H1 (cell line): ENCODE measurements at places on chromosomes 11 and 22. TPM values are rescaled to one million over a fixed set of nuclear protein-coding genes. Genes with fewer than 3 reads are reported as not detected.

PGR gene
- total RNA-seq, result 0.19 and 0.35 TPM in 2 replicates

SLC16A8 gene
- total RNA-seq, result not detected in 2 replicates

GRAMD1B gene
- total RNA-seq, result 21.2 and 22.4 TPM in 2 replicates

PRODH gene
- total RNA-seq, result 27.5 and 27.6 TPM in 2 replicates

OTOG gene
- 1.5 and 2.4 TPM in 2 replicates for total RNA-seq

GRCh38 chr22:43945632-43946383, 9.4 kb upstream of the SAMM50 start:
- H3K4me1 ChIP-seq, result no peaks in the 10 kb centered on the region
- no peaks in the 10 kb centered on the region for H3K27me3 ChIP-seq

GRCh38 chr11:129435499-129436245, 60.0 kb downstream of the BARX2 start:
- H3K27me3 ChIP-seq, result no peaks in the 10 kb centered on the region
- no peak overlapping the region for H3K4me3 ChIP-seq
- H3K27ac ChIP-seq, result no peak overlapping the region
- no peaks in the 10 kb centered on the region for H3K4me1 ChIP-seq
- H3K36me3 ChIP-seq, result no peaks in the 10 kb centered on the region

DNA sequence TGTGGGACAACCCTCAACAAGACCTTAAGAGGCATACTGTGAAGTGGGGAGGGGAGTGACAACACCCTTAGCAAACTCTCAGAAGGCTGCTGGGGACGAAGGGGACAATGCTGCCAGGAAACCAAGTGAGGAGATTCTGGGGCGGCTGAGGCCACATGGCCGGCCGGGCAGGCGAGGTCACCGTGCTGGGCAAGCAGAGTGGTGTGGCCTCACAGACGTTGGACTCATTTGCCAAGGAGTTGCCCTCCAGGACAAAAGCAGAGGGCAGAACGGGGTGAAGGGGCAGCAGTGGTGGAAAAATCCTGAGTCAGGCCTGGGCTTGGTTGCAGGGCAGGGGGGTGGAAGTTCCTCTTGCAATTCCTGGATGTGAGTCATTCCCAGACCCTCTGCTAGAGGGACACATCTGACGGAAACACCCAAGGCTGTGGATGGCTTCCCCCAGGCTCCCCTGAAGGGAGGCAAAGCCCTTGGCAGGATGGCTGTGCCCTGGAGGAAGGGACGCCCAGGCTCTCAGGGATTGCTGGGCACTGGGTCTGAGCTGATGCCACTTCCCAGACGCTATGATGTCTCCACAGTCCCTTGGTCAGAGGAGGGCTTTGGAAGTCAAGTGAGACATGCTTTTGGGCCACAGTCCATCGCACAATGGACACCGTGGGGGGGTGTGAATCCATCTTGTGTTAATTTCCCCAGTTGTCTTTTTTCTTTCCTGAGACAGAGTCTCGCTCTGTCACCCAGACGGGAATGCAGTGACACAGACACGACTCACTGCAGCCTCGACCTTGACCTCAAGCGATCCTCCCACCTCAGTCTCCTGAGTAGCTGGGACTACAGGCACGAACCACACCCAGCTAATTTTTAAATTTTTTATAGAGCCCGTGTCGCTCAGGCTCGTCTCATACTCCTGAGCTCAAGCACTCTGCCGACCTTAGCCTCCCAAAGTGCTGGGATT, 16.2 kb upstream of the SHANK3 start:
- DNase-seq, result no peak
- no peaks in the 10 kb centered on the region for H3K4me1 ChIP-seq
- no peak overlapping the region for H3K27ac ChIP-seq
- peaks cover 24% of the 10 kb centered on the region for H3K27me3 ChIP-seq

DNA sequence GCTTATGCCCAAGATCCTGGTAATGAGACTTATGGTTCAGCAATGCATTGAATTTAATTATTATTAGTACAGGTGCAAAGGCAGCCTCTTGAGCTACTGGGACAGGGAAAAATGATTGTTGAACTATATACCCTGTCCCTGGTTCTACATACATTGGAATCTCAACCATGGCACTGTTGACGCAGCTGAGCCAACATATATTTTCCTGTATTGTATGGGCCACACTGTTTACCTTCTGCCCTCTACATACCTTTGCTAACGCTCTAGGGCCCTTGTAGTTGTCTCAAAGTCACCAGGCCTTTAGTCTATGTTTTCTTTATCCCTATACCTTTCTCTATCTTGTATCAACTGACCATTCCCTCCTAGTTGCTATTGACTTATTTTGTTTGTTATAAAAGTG, 22.6 kb downstream of the KREMEN1 start:
- no peaks in the 10 kb centered on the region for H3K36me3 ChIP-seq
- no peak overlapping the region for H3K27ac ChIP-seq
- DNase-seq, result no peak
- no peaks in the 10 kb centered on the region for H3K27me3 ChIP-seq
- no peak overlapping the region for H3K4me3 ChIP-seq

DNA sequence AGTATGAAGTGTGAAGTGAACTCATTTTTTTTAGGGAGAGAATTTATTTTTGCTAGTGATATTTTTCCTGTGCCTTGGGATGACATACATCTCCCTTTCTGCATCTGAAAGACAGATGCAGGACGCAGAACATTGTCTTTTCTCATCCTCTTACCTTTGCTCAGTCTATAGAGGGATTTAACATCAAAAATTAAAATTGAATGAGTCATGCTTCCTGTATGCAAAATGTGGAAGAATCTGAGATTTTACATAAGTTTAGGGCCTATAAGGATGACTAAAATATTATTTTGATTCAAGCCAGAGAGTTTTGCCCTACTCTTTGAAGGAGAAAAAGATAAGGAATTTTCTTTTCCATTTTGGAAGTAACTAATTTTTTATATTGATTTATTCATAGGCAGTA, 27.3 kb downstream of the XRCC6 start:
- H3K36me3 ChIP-seq, result peaks cover 74% of the 10 kb centered on the region
- no peak overlapping the region for H3K4me3 ChIP-seq
- no peak for DNase-seq
- no peak overlapping the region for H3K27ac ChIP-seq
- no peaks in the 10 kb centered on the region for H3K4me1 ChIP-seq

GRCh38 chr11:119935349-119935925, 202.5 kb downstream of the TRIM29 start:
- H3K27me3 ChIP-seq, result no peaks in the 10 kb centered on the region
- peaks cover 22% of the 10 kb centered on the region for H3K4me1 ChIP-seq
- H3K36me3 ChIP-seq, result no peaks in the 10 kb centered on the region
- H3K4me3 ChIP-seq, result no peak overlapping the region

DNA sequence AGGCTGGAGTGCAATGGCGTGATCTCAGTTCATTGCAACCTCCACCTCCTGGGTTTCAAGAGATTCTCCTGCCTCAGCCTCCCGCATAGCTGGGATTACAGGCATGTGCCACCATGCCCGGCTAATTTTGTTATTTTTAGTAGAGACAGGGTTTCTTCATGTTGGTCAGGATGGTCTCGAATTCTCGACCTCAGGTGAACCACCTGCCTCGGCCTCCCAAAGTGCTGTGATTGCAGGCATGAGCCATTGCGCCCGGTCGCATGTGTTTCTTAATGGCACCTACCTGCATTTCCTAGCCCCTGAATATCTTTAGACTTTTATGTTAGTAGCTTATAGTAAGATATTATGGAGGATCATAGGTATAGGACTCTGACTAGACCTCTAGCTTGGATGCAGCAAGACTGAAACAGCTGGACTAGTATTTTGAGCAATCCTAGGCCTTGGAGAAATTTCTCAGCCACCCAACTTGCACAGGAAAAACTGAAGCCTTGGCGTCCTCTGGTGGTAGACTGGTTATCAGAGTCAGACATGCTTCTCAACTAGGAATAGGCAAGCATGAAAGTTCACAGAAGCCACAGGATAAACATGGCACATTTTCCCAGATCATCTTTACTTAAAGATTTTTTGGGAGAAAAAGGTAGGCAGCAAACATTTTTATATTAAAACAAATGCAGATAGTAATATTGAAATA, 22.7 kb upstream of the C1QTNF4 start:
- H3K36me3 ChIP-seq, result peaks cover 24% of the 10 kb centered on the region
- no peaks in the 10 kb centered on the region for H3K27me3 ChIP-seq
- no peaks in the 10 kb centered on the region for H3K4me1 ChIP-seq
- no peak overlapping the region for H3K4me3 ChIP-seq
- DNase-seq, result no peak

DNA sequence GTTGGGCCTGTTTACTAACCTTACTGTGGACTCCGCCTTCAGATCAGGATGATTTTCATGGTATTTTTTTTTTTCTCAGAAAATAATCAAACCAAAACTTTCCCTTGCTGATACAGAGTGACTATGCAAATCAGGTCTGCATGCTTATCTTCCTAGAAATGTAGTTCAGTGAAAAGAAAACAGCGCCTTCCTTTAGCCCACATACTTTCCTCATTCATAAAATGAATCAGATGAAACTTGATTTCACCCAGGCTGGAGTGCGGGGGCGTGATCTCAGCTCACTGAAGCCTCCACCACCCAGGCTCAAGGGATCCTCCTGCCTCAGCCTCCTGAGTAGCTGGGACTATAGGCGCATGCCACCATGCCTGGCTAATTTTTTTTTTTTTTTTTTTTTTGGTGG, 26.0 kb downstream of the ZNRF3 start:
- H3K4me3 ChIP-seq, result no peak overlapping the region
- no peaks in the 10 kb centered on the region for H3K36me3 ChIP-seq
- H3K4me1 ChIP-seq, result no peaks in the 10 kb centered on the region; the same call in 1 of the 2 replicates
- H3K27ac ChIP-seq, result no peak overlapping the region
- no peaks in the 10 kb centered on the region for H3K27me3 ChIP-seq

GRCh38 chr11:108958368-108959104, 293.7 kb downstream of the DDX10 start:
- no peaks in the 10 kb centered on the region for H3K4me1 ChIP-seq
- DNase-seq, result no peak
- no peaks in the 10 kb centered on the region for H3K36me3 ChIP-seq
- no peak overlapping the region for H3K27ac ChIP-seq
- H3K27me3 ChIP-seq, result no peaks in the 10 kb centered on the region

GRCh38 chr11:69703768-69704507, at the start of gene FGF19:
FGF19 (minus strand) TSS chr11:69704022; CDS start chr11:69703876, 146 bp downstream.
- H3K4me1 ChIP-seq, result peaks cover 11% of the 10 kb centered on the region
- H3K27me3 ChIP-seq, result no peaks in the 10 kb centered on the region
- DNase-seq, result no peak
- peak within 1 kb of the TSS; percentile 62 for H3K4me3 ChIP-seq
- 0 out of 2 replicates have a peak within 1 kb of the TSS, but pooled peaks have one; percentile 44 for H3K27ac ChIP-seq

- no peaks in the 10 kb centered on the region for H3K27me3 ChIP-seq
- H3K36me3 ChIP-seq, result no peaks in the 10 kb centered on the region
- H3K27ac ChIP-seq, result peak overlapping the region; percentile 69
- no peak for DNase-seq
- H3K4me1 ChIP-seq, result peaks cover 29% of the 10 kb centered on the region
- H3K4me3 ChIP-seq, result peak overlapping the region; percentile 24; the same call in 1 of the 2 replicates
Measured at GRCh38 chr11:131889146-131889577, 518.7 kb downstream of the NTM start.

DNA sequence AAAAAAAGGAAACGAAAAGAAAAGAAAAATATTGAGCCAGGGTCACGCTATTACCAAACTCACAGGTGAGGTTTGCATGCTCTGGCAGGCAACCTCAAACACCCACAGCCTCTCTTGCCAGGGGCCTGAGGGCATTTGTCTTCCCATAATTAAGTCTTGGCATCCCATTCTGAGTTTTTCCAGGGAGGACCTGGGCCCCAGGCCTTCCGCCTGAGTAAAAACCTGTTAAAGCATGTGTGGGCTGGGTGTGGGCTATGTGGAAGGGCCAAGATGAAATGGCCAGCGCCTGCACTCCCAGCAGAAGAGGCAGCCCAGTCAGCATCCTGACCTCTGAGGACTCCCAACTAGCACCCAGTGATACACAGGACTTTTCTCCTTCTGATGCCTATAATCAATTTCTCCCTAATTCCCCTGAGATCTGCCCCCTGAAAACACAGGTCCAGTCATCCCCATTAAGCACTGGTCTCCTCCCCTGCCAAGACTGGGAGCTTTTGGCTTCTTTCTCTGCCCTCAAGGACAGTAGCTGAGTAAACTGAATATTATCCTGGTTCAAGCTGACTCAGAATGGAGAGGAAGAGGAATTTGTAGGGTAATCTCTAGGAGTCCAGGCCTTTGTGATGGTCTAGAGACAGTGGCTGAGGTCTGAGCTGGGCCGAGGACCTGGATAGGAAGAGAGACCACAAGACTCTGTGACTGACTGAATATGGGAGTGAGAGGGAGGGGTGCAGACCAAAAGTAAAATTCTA, 35.6 kb upstream of the ACER3 start:
- H3K4me1 ChIP-seq, result peaks cover 3% of the 10 kb centered on the region
- no peaks in the 10 kb centered on the region for H3K27me3 ChIP-seq
- H3K27ac ChIP-seq, result no peak overlapping the region
- H3K36me3 ChIP-seq, result no peaks in the 10 kb centered on the region

DNA sequence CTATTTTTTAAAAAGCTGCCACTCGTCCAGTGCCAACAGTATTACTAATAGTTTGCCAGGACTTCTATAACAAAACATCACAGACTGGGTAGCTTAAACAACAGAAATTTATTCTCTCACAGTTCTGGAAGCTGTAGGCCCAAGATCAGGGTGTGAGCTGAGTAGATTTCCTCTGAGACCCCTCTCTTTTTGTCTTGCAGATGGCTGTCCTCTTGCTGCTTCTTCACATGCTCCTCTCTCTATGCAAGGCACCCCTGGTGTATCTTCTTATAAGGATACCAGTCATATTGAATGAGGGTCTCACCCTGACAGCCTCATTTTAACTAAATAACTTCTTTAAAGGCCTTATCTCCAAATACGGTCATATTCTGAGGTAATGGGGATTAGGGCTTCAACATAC, 390.9 kb downstream of the DLG2 start:
- H3K4me3 ChIP-seq, result no peak overlapping the region
- no peaks in the 10 kb centered on the region for H3K36me3 ChIP-seq
- no peaks in the 10 kb centered on the region for H3K4me1 ChIP-seq
- H3K27ac ChIP-seq, result no peak overlapping the region
- no peaks in the 10 kb centered on the region for H3K27me3 ChIP-seq

- no peaks in the 10 kb centered on the region for H3K4me1 ChIP-seq
- no peak overlapping the region for H3K4me3 ChIP-seq
- no peaks in the 10 kb centered on the region for H3K36me3 ChIP-seq
- H3K27me3 ChIP-seq, result no peaks in the 10 kb centered on the region
- H3K27ac ChIP-seq, result no peak overlapping the region
Measured at GRCh38 chr22:35729309-35729698, 11.6 kb downstream of the APOL5 start.

- H3K36me3 ChIP-seq, result no peaks in the 10 kb centered on the region
- H3K4me1 ChIP-seq, result no peaks in the 10 kb centered on the region
- H3K27me3 ChIP-seq, result no peaks in the 10 kb centered on the region
- no peak for DNase-seq
Measured at GRCh38 chr11:122685041-122685440, 29.5 kb downstream of the UBASH3B start.
